ENCODE measurements at places on chromosomes 7 and 10.

GRCh38 chr7:44448922-44449583 lies 41.4 kb downstream of the NUDCD3 start:
- no peak for DNase-seq

GRCh38 chr7:25216837-25217236 lies 11.4 kb downstream of the NPVF start:
- peak; percentile 83 for DNase-seq

DNA sequence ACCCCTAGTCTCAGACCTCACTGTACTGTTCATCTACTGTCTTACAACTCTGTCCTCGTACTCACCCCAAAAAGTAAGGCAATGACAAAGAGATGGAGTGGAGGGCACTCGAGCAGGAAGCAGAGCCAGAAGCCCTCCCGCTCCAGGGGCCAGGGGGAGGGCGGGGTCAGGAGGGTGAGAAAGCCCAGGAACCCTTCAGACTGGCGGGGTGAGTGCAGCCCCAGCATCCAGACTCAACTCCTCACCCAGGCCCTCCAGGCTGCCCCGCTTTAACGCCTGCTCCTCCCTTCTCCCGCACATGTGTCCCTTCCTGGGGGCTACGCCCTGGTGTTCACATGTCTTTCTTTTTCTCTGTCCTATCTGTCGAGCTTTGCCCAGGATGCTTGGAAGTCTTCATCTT lies 66.1 kb downstream of the CALML3 start:
- no peak for DNase-seq

DNA sequence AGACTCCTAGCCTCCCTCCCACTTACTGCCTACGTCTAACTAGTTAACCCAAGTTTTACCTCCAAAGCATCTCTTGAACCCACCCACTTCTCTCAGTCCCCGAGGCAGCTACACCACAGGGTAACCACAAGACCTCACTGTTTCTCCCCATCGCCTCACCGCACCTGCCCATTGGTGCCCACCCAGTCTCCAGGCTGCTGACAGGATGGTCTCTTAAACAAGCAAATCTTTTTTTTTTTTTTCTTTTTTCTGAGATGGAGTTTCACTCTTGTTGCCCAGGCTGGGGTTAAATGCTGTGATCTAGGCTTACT lies 47.0 kb downstream of the DENND2A start:
- DNase-seq = no peak

GRCh38 chr7:105773030-105773460 lies 103.4 kb downstream of the ATXN7L1 start:
- no peak for DNase-seq

GRCh38 chr10:81036257-81036656 lies 498.6 kb downstream of the SH2D4B start:
- no peak for DNase-seq

GRCh38 chr10:125976960-125977605 lies 80.7 kb downstream of the FANK1 start:
- DNase-seq = no peak

DNA sequence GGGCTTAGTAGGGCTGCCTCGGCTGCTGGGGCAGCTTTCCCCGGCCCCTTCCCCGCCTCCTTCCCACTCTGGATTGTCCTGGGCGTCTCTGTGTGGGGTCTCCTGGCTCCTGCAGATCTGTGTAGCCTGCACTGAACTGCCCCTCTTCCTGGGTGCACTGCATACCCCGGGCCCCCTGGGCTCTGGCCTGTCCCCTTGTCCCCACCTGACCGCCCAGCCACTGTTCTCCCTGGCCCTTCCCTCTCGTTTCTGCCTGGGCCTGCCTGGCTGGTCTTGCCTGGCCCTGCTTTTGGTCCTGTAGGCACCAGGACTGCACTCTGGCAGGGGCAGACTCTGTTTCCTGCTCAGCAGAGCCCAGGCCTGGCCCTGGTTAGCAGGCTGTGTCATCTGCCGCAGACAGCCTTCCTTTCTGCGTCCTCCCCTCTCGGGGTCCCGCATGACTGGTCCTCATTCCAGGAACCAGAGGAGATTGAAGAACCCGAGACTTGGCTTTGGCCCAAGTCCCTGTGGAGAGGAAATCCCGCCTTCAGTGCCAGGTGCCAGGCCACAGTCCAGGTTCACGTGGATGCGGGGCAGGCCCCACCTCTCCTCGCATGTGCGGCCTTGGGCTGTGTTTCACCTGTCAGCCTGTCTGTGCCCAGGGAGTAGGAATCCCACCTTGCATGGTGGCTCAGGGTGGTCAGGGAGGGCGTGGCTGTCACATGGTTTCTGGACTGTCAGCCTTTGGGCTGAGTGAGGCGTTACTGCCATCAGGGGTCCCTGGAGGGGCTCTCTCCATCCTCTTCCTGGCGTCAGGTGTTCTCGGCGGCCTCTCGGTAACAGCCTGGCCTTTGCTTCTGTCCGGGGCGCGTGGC lies 9.2 kb downstream of the INPP5A start:
- DNase-seq = peak; percentile 41

GRCh38 chr10:123257904-123258456 lies 103.8 kb downstream of the BUB3 start:
- no peak for DNase-seq

GRCh38 chr7:28556025-28556424 lies 143.7 kb downstream of the CREB5 start:
- DNase-seq = peak; percentile 47

GRCh38 chr7:66682350-66683093 lies 53.8 kb downstream of the KCTD7 start:
- no peak for DNase-seq

DNA sequence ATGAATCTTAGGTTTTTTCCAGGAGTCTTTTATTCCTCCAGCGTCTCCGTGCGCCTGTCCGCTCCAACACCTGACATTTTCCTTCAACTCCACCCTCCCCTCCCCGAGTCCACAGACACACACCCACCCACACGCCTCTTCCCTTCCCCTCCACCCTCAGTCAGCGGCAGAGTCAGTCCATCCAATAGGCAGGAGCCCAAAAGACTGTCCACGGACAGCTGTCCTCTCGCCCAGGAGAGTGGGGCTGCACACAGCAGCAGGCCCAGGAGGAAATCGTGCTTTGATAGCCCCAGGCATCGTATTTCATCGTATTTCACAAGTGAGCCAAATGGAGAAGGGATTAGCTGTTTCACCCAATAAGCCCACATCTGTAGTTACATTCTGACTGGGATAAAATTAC lies 285.1 kb downstream of the ZEB1 start:
- DNase-seq = no peak

DNA sequence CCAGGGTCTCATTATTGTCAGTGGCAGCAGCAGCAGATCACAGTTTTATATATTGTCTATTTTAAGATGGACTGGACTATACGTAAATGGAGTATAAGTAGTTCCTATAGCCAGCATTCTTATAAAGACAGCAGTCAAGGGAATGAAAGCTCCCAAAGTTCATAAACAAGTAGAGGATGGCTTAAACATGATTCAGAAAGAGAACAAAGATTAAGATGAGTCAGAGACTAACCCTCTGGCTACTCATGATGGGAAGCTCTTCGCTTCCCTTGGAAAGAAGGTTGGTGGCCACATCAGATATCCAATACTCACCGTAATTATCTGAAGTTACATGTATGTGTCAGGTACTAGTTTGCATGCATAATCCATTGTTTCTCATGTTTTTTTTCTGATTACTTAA lies 277.0 kb downstream of the INHBA start:
- no peak for DNase-seq

GRCh38 chr7:30284298-30285066 lies at the start of gene ZNRF2:
Gene ZNRF2, plus strand, starts transcription at chr7:30284597. Its CDS starts 761 bp downstream, at chr7:30285358.
- DNase-seq = peak; percentile 99

GRCh38 chr7:2621061-2621828 lies 10.5 kb upstream of the TTYH3 start:
- no peak for DNase-seq

DNA sequence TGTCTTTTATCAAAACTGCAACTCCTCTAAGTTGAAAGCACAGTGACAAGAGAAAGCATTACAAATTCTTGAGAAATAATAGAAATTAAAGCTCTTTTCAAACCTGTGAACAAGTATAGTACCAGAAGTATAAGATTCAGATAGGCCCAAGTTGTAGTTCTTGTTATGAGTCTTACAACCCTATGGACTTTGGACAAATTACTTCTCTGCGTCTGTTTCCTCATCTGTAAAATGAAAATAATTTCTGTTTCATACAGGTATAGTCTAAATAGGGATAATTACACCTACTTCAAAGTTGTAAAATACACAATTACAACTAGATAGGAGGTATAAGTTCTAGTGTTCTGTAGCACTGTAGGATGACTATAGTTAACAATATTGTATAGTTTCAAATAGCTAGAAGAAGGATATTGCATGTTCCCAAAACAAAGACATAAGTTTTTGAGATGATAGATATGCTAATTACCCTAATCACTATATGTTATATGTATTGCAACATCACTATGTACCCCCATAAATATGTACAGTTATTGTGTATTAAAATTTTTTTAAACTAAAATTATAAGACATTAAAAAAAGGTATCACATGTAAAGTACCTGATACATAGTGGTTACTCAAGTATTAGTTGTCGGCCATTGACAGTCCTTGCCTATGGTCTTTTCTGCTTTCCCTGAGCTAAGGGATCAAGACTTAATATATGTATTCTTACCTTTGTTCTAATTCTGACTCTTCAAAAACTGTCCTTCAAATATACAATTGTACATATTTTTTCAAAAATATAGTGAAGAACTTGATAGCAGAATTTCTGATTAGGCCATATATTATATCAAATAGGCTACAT lies 1.8 kb upstream of the WASL start:
- no peak for DNase-seq

DNA sequence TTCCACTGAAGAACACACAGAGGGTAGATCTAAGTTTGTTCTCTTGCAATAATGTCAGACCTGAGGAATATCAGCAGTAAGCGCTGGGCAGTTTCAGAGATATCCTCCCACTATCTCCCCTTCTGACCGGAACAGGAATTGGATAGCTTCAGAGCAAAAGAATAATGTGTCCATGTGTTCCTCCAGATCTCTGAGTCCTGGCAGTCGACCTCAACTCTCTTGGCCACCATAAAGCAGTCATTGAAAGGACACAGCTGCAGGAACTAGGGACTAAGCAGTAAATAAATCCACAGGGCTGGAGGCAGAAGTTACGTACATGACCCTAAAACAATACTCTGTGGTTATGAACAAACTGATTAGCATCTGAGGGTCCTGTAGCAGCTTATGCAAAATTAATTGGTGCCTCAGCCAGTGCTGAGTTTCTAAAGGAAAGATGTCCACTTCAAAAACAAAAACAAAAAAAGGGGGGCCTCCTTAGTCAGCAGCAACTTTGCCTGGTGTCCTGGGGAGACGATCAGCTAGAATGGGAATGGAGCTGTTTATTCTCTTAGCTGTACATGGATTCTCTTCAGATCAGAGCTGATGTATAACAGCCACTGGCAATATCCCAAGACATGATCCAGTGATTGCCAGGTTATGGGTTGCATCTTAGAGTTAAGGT lies 6.4 kb upstream of the PRTFDC1 start:
- no peak for DNase-seq

DNA sequence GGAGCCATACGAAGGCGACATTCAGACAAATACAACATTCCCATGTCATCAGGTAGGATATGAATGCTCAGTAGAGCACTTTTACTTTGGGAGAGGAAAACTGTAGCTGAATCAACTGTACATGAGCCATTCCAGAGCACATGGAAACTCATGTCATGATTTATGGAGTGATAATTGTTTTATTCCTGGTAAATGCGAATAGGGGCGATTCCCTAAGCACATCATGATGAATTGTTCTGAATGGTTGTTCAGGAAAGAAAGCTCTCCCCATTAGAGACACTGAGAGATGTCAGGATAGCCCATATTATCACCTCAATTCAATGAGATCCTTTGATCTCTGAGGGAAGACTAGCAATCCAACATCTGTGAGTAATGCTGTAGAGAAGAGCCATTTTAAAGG lies 243.6 kb downstream of the FOXP2 start:
- DNase-seq = no peak

DNA sequence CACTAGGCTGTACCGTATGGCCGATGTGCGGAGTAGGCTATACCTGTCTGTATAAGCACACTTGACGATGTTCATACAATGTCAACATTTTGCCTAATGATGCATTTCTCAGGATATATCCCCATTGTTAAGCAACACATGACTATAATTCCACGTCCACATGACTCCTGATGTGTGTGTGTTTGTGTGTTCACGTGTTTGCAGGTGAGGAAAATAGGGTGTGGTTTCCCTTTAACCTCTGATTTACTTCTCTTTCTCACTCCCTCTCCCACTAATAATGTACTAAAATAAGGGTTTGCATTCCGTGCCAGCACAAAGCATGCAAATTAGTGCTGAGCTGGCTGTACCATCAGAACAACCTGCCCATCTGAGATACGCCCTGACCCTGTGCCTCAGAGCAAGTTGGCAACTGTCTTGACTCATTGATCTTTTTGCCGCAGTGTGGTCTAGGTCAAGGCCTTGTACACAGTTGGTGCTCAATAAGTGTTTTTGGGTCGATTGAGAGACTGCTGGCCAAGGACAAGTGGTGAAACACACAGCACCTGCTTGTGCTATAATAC lies 64.6 kb upstream of the DOCK1 start:
- DNase-seq = no peak

- DNase-seq = no peak
Measured at GRCh38 chr10:70479165-70479581, 606 bp downstream of the PALD1 start.

GRCh38 chr10:85643171-85643844 lies 723.3 kb downstream of the GRID1 start:
- DNase-seq = no peak

- DNase-seq = no peak
Measured at GRCh38 chr7:132063800-132064199, 507.4 kb upstream of the PODXL start.

DNA sequence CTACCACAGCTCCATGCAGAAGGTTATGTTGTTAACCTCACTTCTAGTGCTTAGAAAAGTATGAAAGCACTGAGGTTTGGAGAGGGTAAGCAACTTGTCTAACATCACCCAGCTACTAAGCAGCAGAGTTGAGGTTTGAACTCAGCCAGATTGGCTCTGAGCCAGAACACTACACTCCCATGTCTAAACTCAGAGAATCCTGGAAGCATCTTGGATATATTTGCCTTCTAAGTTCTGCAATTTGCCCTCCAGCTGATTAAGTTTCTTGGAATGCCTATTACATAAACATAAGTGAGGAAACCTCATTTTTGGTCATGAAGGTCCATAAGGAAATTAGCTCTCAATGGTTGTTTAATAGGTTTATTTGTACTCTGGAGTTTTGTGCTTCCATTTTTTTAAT lies 78.1 kb upstream of the PHYHIPL start:
- DNase-seq = no peak

GRCh38 chr10:70668454-70668970 lies 3.8 kb upstream of the ADAMTS14 start:
- no peak for DNase-seq

DNA sequence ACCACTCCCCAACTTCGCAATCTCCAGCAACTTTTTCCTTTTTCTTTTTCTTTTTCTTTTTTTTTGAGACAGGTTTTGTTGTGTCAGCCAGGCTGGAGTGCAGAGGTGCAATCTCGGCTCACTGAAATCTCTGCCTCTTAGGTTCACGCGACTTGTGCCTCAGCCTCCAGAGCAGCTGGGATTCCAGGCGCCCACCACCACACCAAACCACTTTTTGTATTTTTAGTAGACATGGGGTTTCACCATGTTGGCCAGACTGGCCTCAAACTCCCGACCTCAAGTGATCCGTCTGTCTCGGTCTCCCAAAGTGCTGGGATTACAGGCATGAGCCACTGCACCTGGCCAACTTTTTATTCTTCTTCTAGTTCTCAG lies 55.0 kb downstream of the KIAA1549 start:
- DNase-seq = no peak

GRCh38 chr7:88216276-88216675 lies 3.6 kb downstream of the SRI start:
- DNase-seq = no peak

GRCh38 chr10:36096576-36096975 lies 454.5 kb upstream of the FZD8 start:
- DNase-seq = no peak
